HepG2 (cell line): ENCODE measurements at places on chromosomes 6 and 20. TPM values are rescaled to one million over a fixed set of nuclear protein-coding genes. Genes with fewer than 3 reads are reported as not detected.

DNA sequence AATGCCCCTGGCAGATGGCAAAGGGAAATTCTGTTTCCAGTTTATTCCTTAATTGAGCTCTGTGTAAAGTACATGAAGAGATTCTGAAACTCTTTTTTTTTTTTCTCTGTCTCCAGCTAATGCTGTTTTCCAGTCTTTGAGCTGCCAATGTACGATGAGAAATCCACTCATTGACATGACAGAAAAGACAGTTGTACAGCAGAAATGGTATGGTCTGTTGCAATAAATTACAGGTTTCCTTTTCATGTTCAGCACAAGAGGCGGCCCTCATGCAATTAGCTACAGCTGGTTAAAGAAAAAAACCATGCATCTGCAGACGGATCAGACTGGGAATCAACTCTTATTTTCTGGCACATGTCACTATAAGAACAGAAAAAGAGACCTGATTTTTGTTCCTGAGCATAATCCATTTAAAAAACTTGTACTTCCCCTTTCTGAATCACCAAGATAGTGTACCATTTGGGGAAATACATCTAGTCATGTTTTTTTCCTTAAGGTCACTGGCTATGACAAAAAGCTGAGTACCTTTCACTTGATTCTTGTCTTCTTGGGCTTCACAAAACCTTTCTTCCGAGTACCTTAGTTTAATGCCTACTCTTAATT lies 289.8 kb upstream of the PREP start:
- DNase-seq: no peak
- H3K4me1 ChIP-seq: no peaks in the 10 kb centered on the region
- H3K27me3 ChIP-seq: peaks cover 5% of the 10 kb centered on the region; the same call in 1 of the 3 replicates
- H3K27ac ChIP-seq: no peak overlapping the region
- no peaks in the 10 kb centered on the region for H3K36me3 ChIP-seq

Gene KHDC1L
- polyA plus RNA-seq: not detected in 2 replicates

DNA sequence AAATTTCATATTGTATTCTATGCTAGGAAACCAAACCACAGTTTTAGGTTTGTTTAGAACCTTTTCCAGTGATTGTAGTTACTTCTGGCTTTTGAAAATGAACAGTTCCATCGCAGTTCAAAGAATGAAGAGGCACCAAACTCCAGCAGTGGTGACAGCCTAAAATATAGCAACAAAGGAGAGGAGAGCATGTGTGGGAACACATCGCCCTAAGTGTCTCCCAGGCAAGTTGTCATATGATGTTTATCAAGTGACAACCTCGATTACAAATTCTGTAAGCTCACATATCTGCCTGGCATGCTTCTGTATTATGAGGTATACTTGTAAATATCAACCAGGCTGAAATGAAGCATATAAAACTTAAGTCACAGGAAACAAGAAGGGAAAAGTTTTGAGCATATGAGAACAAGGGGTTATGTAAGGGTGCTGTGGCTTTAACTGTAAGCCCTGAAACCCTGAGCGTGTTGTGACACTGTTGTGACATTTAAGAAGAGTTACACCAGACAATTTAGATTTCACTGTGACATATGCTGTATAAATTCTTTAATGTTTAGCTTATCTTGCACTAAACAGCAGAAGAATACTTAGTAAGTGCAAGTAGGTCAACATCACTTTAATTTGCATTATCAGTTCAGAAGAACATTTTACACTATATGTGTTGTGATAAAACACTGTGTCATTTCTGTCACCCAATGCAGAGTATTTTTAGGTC lies 29.1 kb upstream of the FBXL4 start:
- H3K27me3 ChIP-seq: no peaks in the 10 kb centered on the region
- no peak overlapping the region for H3K27ac ChIP-seq
- H3K4me3 ChIP-seq: no peak overlapping the region

Gene RAE1
- polyA plus RNA-seq: 29.2 and 36.1 TPM in 2 replicates

- no peaks in the 10 kb centered on the region for H3K36me3 ChIP-seq
- H3K4me3 ChIP-seq: no peak overlapping the region
- no peak for DNase-seq
- no peak overlapping the region for H3K27ac ChIP-seq
- no peaks in the 10 kb centered on the region for H3K27me3 ChIP-seq
Observed at GRCh38 chr6:43909474-43910148, 139.6 kb downstream of the VEGFA start.

Gene ENPP1
- polyA plus RNA-seq: 108 and 160 TPM in 2 replicates

Gene PNLDC1
- polyA plus RNA-seq: 0.04 TPM in 1 of 2 replicates, not detected in the other

GRCh38 chr6:26158581-26159356 lies 71.5 kb downstream of the HFE start:
- no peaks in the 10 kb centered on the region for H3K36me3 ChIP-seq
- H3K4me3 ChIP-seq: peak overlapping the region; percentile 65
- no peaks in the 10 kb centered on the region; the same call in 2 of the 3 replicates for H3K27me3 ChIP-seq
- H3K4me1 ChIP-seq: peaks cover 22% of the 10 kb centered on the region
- no peak for DNase-seq

Gene MYH7B
- polyA plus RNA-seq: 0.05 and 0.17 TPM in 2 replicates

- H3K4me3 ChIP-seq: no peak overlapping the region
- no peaks in the 10 kb centered on the region for H3K27me3 ChIP-seq
- H3K4me1 ChIP-seq: no peaks in the 10 kb centered on the region
- no peak for DNase-seq
Observed at GRCh38 chr6:162899148-162899547, 171.4 kb downstream of the PACRG start.

Gene PPP1R14C
- not detected in 2 replicates for polyA plus RNA-seq

DNA sequence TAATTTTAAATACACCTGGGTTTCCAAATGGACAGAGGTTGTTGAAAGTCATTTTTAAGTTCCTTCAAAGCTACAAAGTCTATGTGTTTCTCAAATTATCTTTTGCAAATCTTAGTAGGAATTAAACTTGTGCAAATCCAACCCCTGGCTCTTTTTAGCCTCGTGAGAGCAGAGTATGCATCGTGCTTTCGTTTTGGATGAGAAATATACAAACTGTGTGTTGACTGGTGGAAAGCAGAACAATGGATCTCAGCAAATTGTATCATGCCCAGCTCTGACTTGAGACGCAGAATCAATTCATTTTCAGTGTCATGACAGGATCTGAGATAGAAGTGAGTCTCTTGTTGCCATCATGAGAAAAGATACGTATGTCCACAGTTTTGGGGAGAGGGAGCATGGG lies 542.4 kb upstream of the FLRT3 start:
- no peaks in the 10 kb centered on the region for H3K36me3 ChIP-seq
- peaks cover 18% of the 10 kb centered on the region for H3K4me1 ChIP-seq
- no peak for DNase-seq
- H3K27ac ChIP-seq: peak overlapping the region; percentile 1

Gene CCM2L
- polyA plus RNA-seq: not detected in 2 replicates

GRCh38 chr20:43941476-43942200 lies 27.0 kb downstream of the TOX2 start:
- H3K36me3 ChIP-seq: no peaks in the 10 kb centered on the region
- DNase-seq: no peak
- H3K27ac ChIP-seq: no peak overlapping the region
- H3K4me1 ChIP-seq: no peaks in the 10 kb centered on the region
- H3K27me3 ChIP-seq: peaks cover 13% of the 10 kb centered on the region; the same call in 2 of the 3 replicates
